ENCODE measurements at places on chromosomes 11 and 22. TPM values are rescaled to one million over a fixed set of nuclear protein-coding genes. Genes with fewer than 3 reads are reported as not detected.

PARVG gene
- 3.5 TPM for total RNA-seq

DDI1 gene
- total RNA-seq, result not detected

PYGM gene
- 183 TPM for total RNA-seq

ANKK1 gene
- not detected for total RNA-seq

CD3E gene
- 0.38 TPM for total RNA-seq

MIOX gene
- total RNA-seq, result not detected

FOSL1 gene
- 0.70 TPM for total RNA-seq

AMOTL1 gene
- 45.5 TPM for total RNA-seq

TMEM191C gene
- 0.65 TPM for total RNA-seq

FHIP1B gene
- total RNA-seq, result 12.9 TPM

SHISAL1 gene
- 1.3 TPM for total RNA-seq
